Coronary artery (tissue), 2 donors: ENCODE measurements at places on chromosomes 11 and 22.

DNA sequence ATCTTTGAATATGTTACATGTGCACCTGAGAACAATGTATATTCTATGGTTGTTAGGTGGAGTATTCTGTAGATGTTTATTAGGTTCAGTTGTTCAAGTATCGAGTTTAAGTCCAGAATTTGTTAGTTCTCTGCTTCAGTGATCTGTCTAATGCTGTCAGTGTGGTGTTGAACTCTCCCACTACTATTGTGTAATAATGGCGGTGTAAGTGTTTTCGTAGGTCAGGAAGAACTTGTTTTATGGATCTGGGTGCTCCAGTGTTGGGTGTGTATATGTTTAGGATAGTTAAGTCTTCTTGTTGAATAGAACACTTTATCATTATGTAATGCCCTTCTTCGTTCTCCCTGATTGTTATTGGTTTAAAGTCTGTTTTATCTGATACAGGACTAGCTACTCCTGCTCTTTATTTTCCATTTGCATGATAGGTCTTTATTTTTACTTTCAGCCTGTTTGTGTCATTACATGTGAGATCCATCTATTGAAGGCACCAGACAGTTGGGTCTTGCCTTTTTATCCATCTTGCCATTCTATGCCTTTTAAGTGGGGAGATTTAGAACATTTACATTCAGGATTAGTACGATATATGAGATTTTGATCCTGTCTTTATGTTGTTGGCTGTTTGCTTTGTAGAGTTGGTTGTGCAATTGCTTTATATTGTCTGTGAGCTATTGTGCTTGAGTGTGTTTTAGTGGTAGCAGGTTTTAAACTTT is 121.6 kb downstream of the DDX10 start:
- DNase-seq, result no peak

DNA sequence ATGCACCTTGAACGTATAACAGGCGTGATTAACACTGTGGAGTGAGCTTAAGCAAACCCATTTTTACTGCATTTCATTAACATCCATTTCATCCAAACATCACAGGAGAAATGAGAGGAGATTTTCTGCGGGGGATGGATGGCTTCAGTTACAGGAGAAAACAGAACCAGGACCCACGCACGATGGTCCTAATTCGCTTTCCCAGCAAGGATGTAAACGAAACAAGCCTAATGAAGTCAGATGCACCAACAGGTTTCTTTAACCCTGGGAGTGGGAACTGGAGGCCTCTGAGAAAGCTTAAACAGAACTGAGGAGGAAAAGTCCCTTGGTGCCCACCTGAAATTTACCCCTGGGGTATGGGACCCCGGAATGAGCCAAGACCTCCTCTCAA is 2.7 kb downstream of the CADM1 start:
- no peak for DNase-seq

- no peak for DNase-seq
Measured at GRCh38 chr11:96303064-96303463, 39.9 kb downstream of the MAML2 start.

GRCh38 chr22:35053060-35053835 is 12.7 kb upstream of the ISX start:
- DNase-seq, result no peak

GRCh38 chr22:50165436-50166123 is 5.0 kb upstream of the PANX2 start:
- no peak for DNase-seq

- DNase-seq, result no peak
Measured at GRCh38 chr22:40279017-40279416, 67.3 kb upstream of the ADSL start.

GRCh38 chr11:44305470-44306051 is 4.4 kb downstream of the ALX4 start:
- no peak for DNase-seq
